ENCODE measurements at places on chromosomes 6 and 20.
A peak's percentile ranks its signal among the peaks of the same experiment; 100 is the strongest.

- DNase-seq: peak; percentile 70
These were observed 135.7 kb downstream of the KIF13A start for GRCh38 chr6:17851720-17852161.

- DNase-seq: no peak
These were observed 114.9 kb downstream of the FOXC1 start for GRCh38 chr6:1724616-1725015.

DNA sequence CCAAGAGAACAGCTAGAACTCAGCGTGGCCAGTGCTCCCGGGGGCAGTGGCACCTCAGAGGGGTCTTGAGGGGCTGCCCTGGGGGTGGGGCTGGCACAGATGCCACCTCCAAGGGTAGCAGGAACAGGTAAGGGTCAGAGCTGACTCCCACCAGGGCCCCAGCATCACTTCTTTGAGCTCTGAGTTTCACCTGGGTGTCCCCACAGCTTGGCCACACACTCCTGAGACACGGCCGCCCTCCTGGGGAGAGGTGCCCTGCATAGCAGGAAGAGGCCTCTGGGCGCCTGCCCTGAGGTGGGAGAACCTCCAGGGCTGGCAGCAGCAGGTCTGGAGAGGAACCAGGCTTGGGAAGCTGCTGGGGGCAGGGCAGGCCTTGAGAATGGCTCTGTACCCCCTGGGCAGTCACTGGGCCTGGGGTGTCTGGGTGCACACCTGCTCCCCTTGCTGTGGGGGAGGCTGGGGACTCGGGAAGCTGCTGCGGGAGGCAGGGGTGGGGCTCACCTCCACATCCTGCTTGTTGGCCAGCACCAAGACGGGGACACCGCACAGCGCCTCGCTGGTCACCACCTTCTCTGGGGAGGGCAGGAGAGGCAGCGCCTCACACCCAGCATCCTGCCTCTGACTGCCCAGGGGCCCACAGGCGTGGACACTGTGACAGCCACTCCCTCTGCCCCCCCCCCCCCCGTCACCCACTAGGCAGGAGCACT is 5.0 kb downstream of the TNFRSF6B start:
- no peak for DNase-seq

GRCh38 chr6:144217264-144217663 is 66.9 kb downstream of the STX11 start:
- no peak for DNase-seq

DNA sequence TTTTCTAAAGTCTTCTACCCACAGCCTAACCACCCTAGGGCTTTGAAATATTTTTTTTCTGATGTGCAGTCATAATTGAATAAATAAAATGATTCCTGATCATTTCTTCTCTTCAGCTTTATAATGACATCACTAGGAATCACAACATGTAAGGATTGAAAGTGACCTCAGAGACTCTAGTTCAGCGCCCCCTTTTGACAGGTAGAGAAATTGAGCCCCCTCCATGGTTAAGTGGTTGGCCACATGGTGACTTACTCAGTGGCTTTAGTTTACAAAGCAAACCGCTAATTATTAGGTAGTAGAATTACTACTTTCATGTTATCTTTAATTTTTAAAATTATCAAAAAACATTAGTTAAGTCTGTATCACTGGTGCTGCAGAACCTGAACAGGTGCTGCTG is 13.3 kb upstream of the SLC2A12 start:
- peak; percentile 12 for DNase-seq

- DNase-seq: no peak
These were observed 115.0 kb downstream of the KIF6 start for GRCh38 chr6:39610221-39610620.

DNA sequence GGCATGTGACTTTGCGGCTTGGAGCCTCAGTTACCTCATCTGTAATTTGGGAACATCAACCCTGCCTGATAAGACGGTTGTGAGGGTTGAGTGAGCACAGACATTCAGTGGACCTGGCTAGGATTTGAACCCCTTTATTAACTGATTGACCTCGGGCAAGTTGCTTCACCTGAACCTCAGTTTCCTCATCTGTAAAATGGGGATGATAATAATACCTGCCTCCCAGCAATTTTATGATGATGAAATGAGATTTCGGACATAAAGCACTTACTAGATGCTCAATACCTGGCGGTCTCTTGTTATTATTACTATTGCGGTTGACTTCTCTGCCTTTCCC is 51.5 kb downstream of the CEBPB start:
- DNase-seq: no peak
